Peyer's patch (tissue), 4 donors: ENCODE measurements at places on chromosomes 4 and X.

DNA sequence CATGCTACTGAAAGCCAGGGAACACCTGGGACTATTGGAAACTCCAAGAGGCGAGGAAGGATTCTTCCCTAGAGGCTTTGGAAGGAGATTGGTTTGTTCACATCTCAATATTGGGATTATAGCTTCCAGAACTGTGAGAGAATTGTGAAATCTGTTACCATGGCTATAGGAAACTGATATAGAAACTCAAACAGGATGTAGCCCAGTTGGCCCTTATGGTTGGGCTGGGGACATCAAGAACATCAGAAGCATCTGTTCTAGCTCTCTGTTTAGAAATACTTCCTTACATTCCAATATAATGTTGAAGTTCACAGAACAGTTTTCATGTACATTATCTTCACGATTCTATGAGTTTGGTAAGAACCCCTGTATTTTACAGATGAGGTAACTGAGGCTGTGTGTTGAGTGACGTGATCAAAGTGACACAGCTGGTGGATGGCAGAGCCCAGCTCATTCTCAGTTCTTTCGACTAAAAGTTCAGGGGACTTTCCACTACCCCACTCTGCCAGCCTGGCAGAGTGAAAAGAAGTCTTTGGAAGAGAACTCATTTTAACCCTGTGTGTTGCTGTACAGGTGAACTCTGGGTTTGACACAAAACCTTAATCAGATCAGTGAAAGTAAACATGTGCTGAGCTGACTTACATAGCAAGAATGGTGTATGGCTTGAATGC lies 183.0 kb downstream of the GBA3 start:
- no peak for DNase-seq

- DNase-seq, result no peak
These were observed 586.0 kb upstream of the AADAT start for GRCh38 chr4:170675568-170676262.

DNA sequence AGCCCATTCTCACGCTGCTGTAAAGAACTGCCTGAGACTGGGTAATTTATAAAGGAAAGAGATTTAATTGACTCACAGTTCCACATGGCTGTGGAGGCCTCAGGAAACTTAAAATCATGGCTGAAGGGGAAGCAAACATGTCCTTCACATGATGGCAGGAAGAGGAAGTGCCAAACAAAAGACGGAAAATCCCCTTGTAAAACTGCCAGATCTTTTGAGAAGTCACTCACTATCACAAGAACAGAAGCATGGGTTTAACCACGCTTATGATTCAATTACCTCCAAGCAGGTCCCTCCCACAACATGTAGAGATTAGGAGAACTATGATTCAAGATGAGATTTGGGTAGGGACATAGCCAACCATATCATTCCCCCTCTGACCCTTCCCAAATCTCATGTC lies 335.5 kb downstream of the IL15 start:
- DNase-seq, result no peak

- DNase-seq, result no peak
These were observed 117.7 kb upstream of the NEIL3 start for GRCh38 chr4:177191991-177192390.

GRCh38 chr4:73732759-73733431 lies 7.5 kb upstream of the CXCL8 start:
- no peak for DNase-seq

GRCh38 chrX:138709886-138710791 lies 1.4 kb downstream of the FGF13 start:
- DNase-seq, result no peak

DNA sequence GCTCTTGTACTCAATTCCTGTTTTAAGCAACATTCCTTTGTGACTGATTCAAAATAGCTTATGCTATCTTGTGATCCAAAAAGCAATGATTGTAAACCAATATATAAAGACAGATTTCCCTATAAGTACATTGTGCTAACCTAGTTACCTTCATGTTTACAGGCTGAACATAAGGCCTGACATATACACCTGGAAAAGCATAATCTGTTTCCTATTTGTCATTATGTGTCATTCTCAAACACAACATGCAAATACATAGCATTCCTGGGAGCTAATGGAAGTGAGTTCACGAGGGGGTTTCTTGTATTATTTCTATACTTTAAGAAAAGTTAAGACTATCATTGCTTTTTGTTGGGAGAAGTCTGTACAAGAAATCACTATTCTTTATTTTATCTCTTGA lies 638.1 kb upstream of the AGA start:
- no peak for DNase-seq

DNA sequence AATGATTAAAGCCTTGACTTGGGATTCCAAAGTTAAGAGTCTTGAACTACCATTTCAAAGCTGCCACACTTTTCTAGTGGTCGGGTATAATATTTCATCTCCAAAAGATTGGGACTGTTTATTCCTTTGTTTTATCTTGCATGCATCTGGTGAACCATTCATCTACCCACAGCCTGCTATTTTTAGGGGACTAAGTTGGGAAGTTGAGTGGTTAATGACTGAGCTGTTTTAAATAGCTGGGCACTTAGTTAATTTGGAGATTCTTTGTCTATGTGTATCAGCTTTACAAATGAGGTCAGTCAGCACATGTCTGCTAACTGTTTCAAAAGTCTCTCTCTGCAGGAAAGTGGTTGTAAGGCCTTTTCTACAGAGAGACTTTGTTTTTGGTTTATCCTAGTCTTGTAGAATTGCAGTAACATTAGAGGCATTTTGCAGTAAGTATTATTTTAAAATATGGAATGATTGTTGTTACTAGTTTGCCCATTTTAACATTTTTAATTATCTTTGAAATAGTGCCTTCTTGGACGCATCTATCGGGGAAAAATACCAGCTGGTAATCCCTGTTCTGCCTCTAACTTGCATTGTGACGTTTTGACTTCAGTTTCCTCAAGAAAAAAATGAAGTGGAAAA lies 8.2 kb downstream of the BMP2K start:
- no peak for DNase-seq

DNA sequence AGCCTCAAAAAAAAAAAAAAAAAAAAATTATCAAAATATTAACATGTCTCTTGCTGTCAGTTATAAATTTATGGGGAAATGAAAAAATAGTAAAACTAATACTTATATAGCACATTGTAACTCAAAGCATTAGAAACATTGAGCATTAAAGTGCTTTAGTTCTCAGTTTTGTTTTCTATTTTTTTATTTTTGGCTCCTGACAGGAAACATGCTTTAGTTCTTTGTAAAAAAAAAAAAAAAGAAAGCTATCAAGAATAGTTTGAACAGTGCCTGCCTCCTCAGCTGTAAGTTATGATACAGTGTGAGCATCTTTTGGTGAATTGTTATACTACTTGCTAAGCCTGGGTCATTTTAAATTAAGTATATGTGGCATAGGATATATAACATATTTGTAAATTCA lies 5.1 kb upstream of the CENPC start:
- DNase-seq, result no peak
